ENCODE measurements at places on chromosomes 5 and 9. TPM values are rescaled to one million over a fixed set of nuclear protein-coding genes. Genes with fewer than 3 reads are reported as not detected.
A peak's percentile ranks its signal among the peaks of the same experiment; 100 is the strongest.

Gene PTPN3
- 15.1 TPM for total RNA-seq

Gene CEL
- total RNA-seq: not detected

Gene DIPK1B
- 3.8 TPM for total RNA-seq

Gene SERF1A
- not detected for total RNA-seq

Gene NR5A1
- not detected for total RNA-seq

Gene FGF1
- 0.32 TPM for total RNA-seq

Gene MYOZ3
- not detected for total RNA-seq

Gene HSPA9
- 227 TPM for total RNA-seq

DNA sequence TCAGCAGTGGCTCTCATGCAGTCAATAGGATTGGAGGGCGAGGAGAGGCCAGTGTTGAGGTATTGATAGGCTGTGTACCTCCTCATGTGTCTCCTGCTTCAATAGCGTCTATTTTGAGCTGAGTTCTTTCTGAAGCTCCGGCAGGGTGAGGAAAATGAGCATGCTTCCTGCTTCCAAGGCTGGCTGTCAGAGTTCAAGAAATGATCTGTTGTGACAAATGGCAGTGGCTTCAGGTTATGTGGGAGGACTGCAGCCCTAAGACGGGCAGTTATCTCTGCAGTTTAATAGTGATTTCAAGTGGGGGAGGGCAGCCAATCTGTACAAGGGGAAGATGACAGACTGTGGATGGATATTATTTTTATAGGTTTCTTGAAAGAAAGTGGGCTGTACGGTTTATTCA lies 54.0 kb upstream of the CXCL14 start:
- no peaks in the 10 kb centered on the region for H3K4me1 ChIP-seq
- no peak for DNase-seq
- H3K27me3 ChIP-seq: no peaks in the 10 kb centered on the region
- H3K36me3 ChIP-seq: no peaks in the 10 kb centered on the region
- H3K4me3 ChIP-seq: no peak overlapping the region

- no peak for DNase-seq
- H3K4me1 ChIP-seq: peaks cover 6% of the 10 kb centered on the region
- H3K27ac ChIP-seq: no peak overlapping the region
- peaks cover 7% of the 10 kb centered on the region for H3K27me3 ChIP-seq
- no peak overlapping the region for H3K4me3 ChIP-seq
Observed at GRCh38 chr5:177388521-177389052, 4.4 kb downstream of the SLC34A1 start.

DNA sequence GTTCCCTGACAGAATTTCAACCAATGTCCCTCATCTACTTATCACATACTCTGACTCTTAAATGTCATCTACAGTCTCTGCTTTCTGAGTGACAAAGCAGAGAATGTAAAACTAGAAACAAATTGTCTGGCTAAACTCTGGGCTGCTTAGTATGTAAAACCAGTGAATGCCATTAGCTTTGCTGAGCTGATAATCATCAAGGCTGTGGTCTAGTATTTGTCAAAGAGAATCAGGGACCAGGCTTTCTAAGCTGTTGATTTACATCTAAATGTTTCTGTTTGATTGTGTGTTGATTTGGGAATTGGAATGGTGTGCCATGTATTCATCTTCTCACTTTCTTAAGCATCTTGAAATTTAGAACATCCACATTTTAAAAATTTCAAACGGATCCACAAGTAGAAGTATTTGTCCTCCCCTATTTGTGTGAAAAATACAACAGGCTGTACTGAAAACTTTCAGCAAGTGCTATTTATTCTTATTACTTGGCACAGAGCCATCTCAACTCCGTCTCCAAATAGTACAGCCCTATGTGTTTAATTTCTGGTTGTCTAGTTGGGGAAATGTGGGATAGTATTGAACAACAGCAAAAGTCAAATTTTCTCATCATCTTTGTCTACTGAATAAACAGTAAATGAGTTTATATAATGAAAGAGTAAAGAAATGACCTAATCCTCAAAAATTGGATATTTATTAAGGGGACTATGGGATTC lies 251.5 kb downstream of the KCTD16 start:
- H3K4me3 ChIP-seq: no peak overlapping the region
- no peak for DNase-seq
- no peaks in the 10 kb centered on the region for H3K36me3 ChIP-seq

GRCh38 chr5:99068944-99069650 lies 140.3 kb upstream of the CHD1 start:
- no peak for DNase-seq
- H3K4me3 ChIP-seq: no peak overlapping the region
- no peaks in the 10 kb centered on the region for H3K36me3 ChIP-seq
- no peak overlapping the region for H3K27ac ChIP-seq
- H3K4me1 ChIP-seq: no peaks in the 10 kb centered on the region
- H3K27me3 ChIP-seq: no peaks in the 10 kb centered on the region

DNA sequence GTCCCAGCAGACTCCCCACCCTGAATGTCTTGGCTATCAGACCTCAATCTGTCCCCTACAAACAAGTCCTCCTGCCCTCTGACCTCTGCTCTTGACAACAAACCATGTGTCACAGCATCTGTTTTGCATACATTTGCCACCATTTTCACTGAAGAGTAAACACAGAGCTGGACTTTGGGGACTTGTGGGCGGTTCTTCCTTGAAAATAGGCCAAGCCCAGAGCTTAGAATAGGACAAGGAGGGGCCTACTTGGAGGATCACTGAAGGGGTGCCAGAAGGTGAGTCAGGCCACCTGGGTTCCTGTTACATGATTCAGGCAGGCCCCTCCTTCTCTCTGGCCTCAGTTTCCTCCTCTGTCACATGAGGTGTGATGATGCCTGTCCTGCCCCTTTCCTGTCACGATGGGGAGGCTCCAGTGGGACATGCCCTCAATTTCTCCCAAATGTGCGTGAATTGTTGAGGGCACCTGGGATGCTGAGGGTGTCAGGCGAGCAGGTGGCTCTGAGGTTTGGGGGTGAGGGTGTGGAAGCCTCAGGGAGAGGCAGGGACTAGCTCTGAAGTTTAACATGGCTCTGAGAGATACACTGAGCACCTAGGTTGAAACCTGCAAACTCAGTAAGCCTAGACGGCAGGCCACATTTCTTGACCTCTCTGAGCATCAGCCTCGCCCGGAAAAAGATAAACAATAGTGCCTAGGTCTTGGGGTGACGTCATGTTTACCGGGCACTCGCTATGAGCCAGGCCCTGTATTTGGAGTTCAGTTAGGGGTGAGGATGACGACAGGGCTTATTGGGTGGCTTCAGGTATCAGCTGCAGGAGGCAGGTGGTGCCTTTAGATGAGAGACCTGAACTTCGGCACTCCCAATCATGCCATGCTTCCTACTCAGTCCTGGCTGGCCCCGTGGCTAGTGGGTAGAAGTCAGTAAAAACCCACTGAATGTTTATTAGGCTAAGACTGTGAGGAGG lies 107.6 kb upstream of the PITX1 start:
- no peaks in the 10 kb centered on the region for H3K36me3 ChIP-seq
- H3K27ac ChIP-seq: peak overlapping the region; percentile 71
- no peaks in the 10 kb centered on the region for H3K4me1 ChIP-seq
- DNase-seq: no peak
- H3K27me3 ChIP-seq: no peaks in the 10 kb centered on the region
- H3K4me3 ChIP-seq: no peak overlapping the region

DNA sequence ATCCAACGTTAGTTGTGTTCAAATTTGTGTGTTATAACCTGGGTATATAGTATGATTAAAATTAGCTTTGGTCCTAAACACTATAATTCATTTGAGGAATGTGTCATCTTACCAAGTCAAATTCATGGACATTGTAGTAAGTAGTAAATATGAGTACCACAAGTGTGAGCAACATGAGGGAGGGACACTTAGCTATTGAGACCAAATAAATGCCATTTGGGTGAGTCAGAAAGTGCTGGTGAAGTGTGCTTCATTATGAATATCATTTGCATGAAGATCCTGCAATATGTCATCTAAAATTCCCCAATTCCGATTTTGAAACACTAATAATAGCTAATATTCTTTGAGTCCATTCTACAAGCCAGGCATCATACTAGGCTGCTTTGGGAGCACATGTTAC lies 336.7 kb upstream of the KIF2A start:
- no peaks in the 10 kb centered on the region for H3K27me3 ChIP-seq
- no peaks in the 10 kb centered on the region for H3K4me1 ChIP-seq
- no peaks in the 10 kb centered on the region for H3K36me3 ChIP-seq

GRCh38 chr9:128146591-128147120 lies 2.6 kb upstream of the LCN2 start:
- H3K4me1 ChIP-seq: peaks cover 26% of the 10 kb centered on the region
- no peaks in the 10 kb centered on the region for H3K27me3 ChIP-seq
- no peak overlapping the region for H3K4me3 ChIP-seq
- no peak overlapping the region for H3K27ac ChIP-seq
- no peaks in the 10 kb centered on the region for H3K36me3 ChIP-seq
- DNase-seq: no peak

DNA sequence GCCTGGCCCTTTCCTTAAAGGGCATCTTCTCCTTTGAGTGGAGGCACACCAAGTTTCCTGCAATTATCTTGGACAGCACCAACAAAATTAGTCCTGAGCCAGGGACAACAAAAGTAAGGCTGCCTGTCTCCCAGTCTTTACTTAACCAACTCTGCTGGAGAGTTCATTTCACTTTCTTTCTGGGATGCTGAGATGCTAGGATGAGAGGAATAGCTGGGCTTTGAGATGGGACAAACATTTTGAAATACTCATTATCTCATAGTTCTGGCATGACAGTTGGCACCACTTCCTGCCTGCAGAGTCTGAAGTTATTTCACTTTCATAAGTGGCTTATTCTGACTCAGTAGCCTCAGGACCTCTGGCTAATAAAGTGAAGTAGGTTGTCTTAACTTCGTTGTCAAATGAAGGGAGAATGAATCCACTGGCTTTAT lies 157.0 kb downstream of the C9orf152 start:
- H3K36me3 ChIP-seq: no peaks in the 10 kb centered on the region
- H3K27me3 ChIP-seq: peaks cover 32% of the 10 kb centered on the region
- peaks cover 26% of the 10 kb centered on the region for H3K4me1 ChIP-seq
- H3K27ac ChIP-seq: peak overlapping the region; percentile 67
- no peak overlapping the region for H3K4me3 ChIP-seq
- DNase-seq: no peak

- H3K36me3 ChIP-seq: no peaks in the 10 kb centered on the region
- DNase-seq: peak; percentile 9
- peaks cover 23% of the 10 kb centered on the region for H3K4me1 ChIP-seq
- H3K4me3 ChIP-seq: peak overlapping the region; percentile 38
Observed at GRCh38 chr5:161548487-161549094, 2.1 kb upstream of the GABRB2 start.

DNA sequence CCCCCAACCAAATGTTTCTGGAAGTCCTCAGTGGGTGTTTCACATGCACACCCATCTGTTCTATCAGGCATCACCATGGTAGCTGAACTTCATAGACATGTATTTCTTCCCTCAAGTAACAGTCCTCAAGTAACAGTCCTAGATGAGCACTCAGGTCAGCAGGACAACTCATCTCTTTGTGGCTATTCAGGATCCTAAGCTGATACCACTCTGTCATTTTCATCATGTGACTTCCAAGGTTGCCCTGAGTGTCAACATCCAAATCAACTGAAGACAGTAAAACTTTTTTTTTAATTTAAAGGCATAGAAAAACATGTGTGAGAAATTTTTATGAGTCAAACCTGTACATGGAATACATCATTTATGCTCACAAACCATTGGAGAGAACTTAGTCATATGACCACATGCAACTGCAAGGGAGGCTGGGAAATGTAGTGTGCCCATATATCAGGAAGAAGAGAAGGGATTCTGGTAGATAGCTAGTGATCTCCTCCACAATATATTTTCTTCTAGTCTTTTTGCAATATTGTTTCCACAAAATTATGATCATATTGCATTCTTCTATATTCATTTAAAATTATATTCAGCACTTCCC lies 64.2 kb upstream of the FST start:
- H3K4me1 ChIP-seq: no peaks in the 10 kb centered on the region
- H3K27me3 ChIP-seq: no peaks in the 10 kb centered on the region
- DNase-seq: no peak

GRCh38 chr9:102113191-102113590 lies 374.7 kb upstream of the GRIN3A start:
- no peaks in the 10 kb centered on the region for H3K36me3 ChIP-seq
- no peak overlapping the region for H3K4me3 ChIP-seq
- no peak for DNase-seq
- H3K27ac ChIP-seq: no peak overlapping the region
- no peaks in the 10 kb centered on the region for H3K4me1 ChIP-seq

GRCh38 chr5:121031491-121031890 lies 567.4 kb downstream of the PRR16 start:
- no peak for DNase-seq
- H3K4me3 ChIP-seq: no peak overlapping the region
- H3K27me3 ChIP-seq: no peaks in the 10 kb centered on the region
- H3K27ac ChIP-seq: no peak overlapping the region
- no peaks in the 10 kb centered on the region for H3K4me1 ChIP-seq
- no peaks in the 10 kb centered on the region for H3K36me3 ChIP-seq

DNA sequence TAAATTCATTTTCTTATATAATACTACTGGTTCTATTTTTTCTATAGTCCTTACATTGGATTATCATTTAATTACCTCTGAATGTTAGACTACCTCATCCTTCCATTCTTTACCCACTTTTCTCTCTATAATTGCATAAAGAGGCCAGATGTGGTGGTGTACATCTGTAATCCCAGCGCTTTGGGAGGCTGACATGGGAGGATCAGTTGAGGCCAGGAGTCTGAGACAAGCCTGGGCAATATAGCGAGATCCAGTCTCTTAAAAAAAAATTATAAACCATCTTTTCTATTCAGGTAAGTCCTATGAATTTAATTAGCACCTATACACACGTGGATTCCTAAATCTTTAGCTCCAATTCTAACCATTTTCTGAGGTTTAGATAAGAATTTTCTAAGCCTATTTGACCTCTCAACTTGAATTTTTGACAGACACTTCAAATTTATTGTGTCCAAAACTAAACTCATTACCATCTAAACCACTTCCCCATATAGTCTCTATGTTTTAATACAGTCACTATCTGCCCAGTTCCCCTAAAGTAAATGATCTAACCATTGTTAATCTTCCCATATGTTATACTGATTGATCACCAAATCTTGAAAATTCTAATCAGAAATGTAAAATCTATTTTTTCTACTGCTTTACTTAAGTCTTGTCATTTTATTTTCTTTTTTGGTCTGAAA lies 33.0 kb upstream of the CHD1 start:
- DNase-seq: no peak
- H3K4me3 ChIP-seq: no peak overlapping the region
- H3K36me3 ChIP-seq: no peaks in the 10 kb centered on the region
- H3K27me3 ChIP-seq: no peaks in the 10 kb centered on the region
- peaks cover 14% of the 10 kb centered on the region for H3K4me1 ChIP-seq
